ENCODE measurements at places on chromosomes 2 and 18. TPM values are rescaled to one million over a fixed set of nuclear protein-coding genes. Genes with fewer than 3 reads are reported as not detected.

The TWIST2 gene
- not detected for total RNA-seq

- no peaks in the 10 kb centered on the region for H3K27me3 ChIP-seq
- H3K36me3 ChIP-seq = no peaks in the 10 kb centered on the region
- H3K4me3 ChIP-seq = peak overlapping the region; percentile 63
- DNase-seq = no peak
- peak overlapping the region; percentile 95 for H3K27ac ChIP-seq
Measured at GRCh38 chr2:64324746-64325410, 129.1 kb upstream of the LGALSL start.

DNA sequence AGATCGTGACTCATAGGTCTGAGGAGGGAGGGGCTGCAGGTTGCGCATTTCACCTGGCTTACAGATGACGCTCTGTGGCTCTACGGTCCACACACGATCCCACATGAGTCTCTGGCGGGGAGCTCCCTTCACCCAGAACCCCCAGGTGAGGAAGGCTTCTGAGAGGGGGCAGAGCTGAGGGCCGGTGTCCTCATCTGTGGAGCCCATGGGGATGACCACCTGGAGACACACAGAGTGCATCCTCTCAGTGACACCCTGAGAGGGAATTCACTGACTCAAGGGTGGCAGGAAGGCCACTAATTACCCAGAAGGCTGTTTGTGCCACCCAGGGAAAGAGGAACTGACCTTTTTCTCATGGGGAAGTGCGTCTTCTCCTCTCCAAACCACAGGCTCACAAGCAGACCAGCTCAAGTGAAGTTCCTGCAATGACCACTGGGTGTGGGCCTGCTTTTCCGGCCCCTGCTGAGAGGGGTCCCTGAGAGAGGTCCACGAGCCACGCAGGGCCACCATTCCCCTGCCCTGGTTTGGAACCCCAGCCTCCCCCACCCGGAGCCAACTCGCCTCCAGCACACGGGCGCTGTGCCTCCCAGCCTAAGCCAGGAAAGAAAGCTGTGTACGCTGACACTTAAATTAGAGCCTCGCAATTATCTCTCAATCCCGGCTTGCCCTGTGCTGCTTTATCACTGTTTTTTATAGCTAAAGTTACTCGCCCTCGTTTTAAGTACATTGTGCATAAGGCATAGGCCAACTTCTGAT, 114.1 kb downstream of the BCL11A start:
- DNase-seq = no peak
- H3K4me1 ChIP-seq = no peaks in the 10 kb centered on the region
- peaks cover 3% of the 10 kb centered on the region for H3K27me3 ChIP-seq
- H3K27ac ChIP-seq = no peak overlapping the region
- no peak overlapping the region for H3K4me3 ChIP-seq
- no peaks in the 10 kb centered on the region for H3K36me3 ChIP-seq

DNA sequence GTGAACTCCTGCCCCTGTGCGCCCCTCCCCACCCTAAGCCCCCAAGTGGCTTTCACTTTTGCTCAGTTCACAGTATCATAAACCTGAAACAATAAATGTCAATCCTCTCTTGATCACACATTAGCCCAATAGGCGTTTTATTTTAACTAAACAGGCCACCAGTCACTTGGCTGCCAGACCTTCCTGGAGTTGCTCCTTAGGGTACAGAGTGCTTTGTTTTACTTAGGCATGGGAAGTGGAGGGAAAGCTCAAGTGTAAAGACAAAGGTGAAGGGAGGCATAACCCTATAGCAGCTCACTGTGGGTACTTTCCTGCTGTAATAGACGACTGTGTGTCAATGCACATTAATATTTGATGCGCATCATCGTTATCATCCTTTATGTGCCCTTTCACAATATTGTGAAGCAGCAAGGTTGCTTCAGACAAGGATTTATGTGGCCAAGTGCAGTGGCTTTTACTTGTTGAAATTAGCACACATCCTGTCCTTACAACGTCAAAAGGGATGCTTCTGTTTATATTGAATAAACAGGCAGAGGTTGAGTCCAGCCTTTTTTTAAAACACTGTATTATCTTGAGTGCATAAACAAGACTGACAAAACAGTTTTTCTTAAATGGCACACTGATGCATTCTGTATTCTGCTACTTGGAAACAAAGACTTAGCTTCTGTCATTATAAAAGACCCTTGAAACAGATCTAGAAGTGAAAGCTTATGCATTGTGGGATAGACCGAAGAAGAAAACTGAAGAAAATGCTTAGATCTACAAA, 168.5 kb downstream of the TMEFF2 start:
- DNase-seq = no peak
- no peak overlapping the region for H3K27ac ChIP-seq
- no peak overlapping the region for H3K4me3 ChIP-seq
- no peaks in the 10 kb centered on the region for H3K36me3 ChIP-seq
- H3K4me1 ChIP-seq = no peaks in the 10 kb centered on the region
- peaks cover 3% of the 10 kb centered on the region for H3K27me3 ChIP-seq

The SKOR2 gene
- not detected for total RNA-seq

GRCh38 chr2:133167223-133167622, 401.0 kb downstream of the NCKAP5 start:
- DNase-seq = no peak
- no peak overlapping the region for H3K4me3 ChIP-seq
- H3K27me3 ChIP-seq = no peaks in the 10 kb centered on the region
- H3K4me1 ChIP-seq = no peaks in the 10 kb centered on the region

- H3K4me3 ChIP-seq = no peak overlapping the region
- no peak overlapping the region for H3K27ac ChIP-seq
- peaks cover 2% of the 10 kb centered on the region for H3K36me3 ChIP-seq
- no peak for DNase-seq
- H3K27me3 ChIP-seq = peaks cover 19% of the 10 kb centered on the region
- H3K4me1 ChIP-seq = no peaks in the 10 kb centered on the region
Measured at GRCh38 chr2:175011505-175011904, 6.3 kb upstream of the CHN1 start.

GRCh38 chr2:1788478-1788959, 44.2 kb upstream of the PXDN start:
- no peak for DNase-seq
- no peak overlapping the region for H3K4me3 ChIP-seq
- peaks cover 6% of the 10 kb centered on the region for H3K27me3 ChIP-seq
- no peaks in the 10 kb centered on the region for H3K36me3 ChIP-seq
- H3K4me1 ChIP-seq = no peaks in the 10 kb centered on the region

All from activated CD8-positive, alpha-beta T cell treated with anti-CD3 and anti-CD28 coated beads for 36 hours (primary cell).